ENCODE measurements at places on chromosomes 11 and 22.

- no peak for DNase-seq
Measured at GRCh38 chr11:86784241-86784681, 16.1 kb upstream of the PRSS23 start.

DNA sequence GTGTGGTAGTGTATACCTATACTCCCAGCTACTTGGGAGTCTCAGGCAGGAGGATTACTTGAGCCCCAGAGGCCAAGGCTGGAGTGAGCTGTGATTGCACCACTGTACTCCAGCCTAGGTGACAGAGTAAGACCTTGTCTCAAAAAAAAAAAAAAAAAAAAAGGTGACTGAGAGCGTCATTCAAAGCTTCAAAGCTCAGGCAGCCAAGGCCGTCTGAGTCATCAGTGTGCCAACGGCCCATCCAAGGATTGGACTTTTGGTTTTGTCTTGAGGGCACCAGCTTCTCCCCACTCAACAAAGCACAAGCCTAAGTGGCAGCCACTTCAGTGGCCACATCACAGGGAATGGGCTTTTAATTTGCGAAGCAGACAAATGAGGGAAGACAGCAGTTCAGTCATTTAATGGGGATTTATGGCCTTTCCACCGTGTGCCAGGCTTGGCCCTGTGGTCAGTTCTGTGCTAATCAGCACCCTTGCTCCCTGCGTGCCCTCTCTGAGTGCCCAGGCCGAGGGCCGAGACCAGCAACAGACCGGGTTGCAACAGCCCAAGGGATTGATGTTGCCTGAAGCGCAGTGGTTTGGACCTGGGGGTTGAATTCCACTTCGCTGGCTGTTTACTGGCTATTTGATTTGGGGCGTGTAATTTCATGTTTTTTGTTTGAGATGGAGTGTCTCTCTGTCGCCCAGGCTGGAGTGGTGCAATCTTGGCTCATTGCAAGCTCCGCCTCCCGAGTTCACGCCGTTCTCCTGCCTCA lies 30.2 kb upstream of the CRYBB3 start:
- DNase-seq, result no peak

GRCh38 chr22:33020721-33021120 lies 37.5 kb downstream of the SYN3 start:
- no peak for DNase-seq

GRCh38 chr22:44443641-44444235 lies 54.3 kb downstream of the RTL6 start:
- no peak for DNase-seq

DNA sequence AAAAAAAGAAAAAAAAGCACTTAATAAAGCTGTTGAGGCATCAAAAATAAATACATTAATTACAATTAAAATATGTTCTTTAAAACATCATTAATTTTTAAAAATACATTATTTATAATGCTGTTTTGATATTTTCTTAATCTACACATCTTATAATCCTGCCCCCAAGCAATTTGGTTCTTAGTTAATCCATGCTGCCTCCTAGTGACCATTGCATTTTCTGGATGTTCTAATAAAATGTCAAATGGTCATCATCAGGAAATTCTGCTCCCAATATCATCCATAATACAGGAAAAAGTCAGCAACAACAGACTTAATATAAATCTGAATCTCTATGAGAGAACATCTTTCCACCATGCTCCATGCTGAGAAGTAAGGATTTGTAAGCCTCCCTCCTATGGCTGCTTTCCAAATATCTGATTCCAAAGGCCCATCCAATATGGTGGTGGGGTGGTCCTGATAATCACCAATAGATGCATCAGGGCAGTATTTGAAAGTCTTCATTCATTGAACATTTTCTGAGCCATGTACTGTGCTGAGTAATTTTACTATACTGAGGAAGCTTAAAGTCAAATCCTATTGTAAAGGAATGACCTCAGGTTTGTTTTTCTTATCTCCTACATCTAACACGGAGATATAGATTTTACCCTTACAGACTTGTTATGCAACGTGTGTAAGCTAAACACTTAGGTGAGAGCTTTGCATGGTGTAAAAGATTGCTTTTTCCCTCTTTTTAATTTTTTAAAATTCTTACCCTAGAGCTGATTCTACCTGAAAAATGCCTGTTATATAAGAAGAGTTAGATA lies 124.7 kb upstream of the BMAL1 start:
- peak; percentile 25 for DNase-seq

GRCh38 chr11:58576887-58577471 lies 1.3 kb upstream of the LPXN start:
- DNase-seq, result no peak

- no peak for DNase-seq
Measured at GRCh38 chr11:34621876-34622275, 983 bp downstream of the EHF start.

- no peak for DNase-seq
Measured at GRCh38 chr11:47714554-47715081, 551 bp downstream of the AGBL2 start.

DNA sequence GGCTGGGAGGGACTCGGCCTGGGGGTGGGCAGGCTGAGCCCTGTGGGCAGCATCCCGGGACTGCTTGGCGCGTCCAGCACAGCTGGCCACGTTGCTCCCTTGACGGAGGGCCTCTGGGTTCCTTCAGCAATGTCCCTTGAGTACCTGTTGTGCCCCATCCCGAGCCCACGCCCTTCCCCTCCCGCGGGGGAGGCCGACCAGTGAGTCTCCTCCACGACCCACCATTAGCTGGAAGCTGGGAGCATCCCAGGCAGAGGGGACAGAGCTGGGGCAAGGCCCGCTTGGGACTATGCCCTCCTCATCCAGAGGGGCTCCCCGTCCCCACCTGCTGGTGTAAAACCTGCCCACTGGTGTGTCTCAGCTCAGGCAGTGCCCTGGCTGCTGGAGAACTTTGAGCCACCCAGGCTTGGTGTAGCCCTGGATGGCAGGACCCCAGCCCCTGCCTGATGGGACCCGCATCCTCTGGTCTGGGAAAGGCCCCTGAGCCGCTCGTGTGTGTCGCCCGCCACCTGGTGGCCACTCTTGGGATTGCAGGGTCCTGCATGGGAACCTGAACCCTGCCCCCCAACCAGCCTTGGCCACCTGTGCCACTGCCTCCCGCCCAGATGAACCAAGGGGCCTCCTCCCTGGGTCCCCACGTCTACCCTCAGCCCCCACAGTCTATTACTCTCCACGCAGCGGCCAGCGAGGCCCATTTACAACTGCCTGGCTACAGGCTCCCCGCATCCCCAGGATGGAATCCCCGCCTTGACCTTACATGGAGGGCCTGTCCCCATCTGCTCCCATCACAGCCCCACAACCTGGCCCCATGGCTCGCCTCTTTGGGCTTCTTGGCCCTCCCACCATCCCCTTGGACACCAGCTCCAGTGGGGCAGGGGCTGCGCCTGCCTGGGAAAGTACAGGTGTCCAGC lies 16.6 kb upstream of the ARHGAP8 start:
- DNase-seq, result no peak

GRCh38 chr11:72085621-72086351 lies 5.1 kb downstream of the LRRC51 start:
- peak; percentile 29 for DNase-seq

GRCh38 chr11:44611088-44611487 lies 45.6 kb downstream of the CD82 start:
- DNase-seq, result no peak

Data from NCI-H774 (cell line).